ENCODE measurements at places on chromosomes 7 and 10.

- DNase-seq: no peak
Observed at GRCh38 chr7:50779427-50779826, 3.3 kb downstream of the GRB10 start.

DNA sequence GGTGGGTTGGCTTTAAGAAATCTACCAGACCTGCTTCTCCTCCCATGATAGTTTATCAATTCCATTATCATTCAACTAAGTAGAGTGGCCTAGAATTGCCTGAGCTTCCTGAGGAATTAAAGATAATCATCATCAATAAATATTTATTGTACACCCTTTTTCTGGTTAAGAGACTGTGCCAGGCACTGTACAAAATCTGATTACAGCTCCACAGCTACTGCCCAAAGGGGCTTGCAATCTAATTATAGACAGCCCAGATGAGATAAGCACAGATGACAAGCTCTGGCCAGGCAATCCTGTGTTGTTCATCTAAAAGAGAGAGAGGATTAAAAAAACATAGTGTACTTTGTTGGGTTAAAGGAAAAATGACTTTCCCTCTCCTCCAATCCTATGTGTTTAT is 586.4 kb downstream of the GATA3 start:
- DNase-seq: no peak

- DNase-seq: no peak
Observed at GRCh38 chr10:17655567-17656146, 11.7 kb downstream of the STAM start.

- no peak for DNase-seq
Observed at GRCh38 chr10:89419548-89419947, 5.2 kb downstream of the IFIT5 start.

DNA sequence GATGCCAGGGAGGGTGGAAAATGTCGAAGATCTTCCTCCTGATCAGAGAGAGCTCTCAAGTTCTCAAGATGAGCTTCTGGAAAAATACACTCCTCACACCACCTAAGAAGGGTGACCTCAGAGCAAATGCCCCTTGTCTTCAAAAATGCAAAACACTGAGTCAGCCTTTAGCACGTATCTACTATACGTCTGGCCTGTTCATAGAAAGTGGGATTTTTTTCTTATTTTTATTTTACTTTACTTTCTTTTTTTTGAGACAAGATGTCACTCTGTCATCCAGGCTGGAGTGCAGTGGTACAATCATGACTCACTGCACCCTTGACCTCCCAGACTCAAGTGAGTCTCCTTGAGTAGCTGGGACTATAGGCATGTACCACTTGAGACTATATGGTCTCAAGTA is 57.1 kb downstream of the AFAP1L2 start:
- DNase-seq: no peak

GRCh38 chr7:157814931-157815705 is 478.3 kb downstream of the DNAJB6 start:
- DNase-seq: no peak

DNA sequence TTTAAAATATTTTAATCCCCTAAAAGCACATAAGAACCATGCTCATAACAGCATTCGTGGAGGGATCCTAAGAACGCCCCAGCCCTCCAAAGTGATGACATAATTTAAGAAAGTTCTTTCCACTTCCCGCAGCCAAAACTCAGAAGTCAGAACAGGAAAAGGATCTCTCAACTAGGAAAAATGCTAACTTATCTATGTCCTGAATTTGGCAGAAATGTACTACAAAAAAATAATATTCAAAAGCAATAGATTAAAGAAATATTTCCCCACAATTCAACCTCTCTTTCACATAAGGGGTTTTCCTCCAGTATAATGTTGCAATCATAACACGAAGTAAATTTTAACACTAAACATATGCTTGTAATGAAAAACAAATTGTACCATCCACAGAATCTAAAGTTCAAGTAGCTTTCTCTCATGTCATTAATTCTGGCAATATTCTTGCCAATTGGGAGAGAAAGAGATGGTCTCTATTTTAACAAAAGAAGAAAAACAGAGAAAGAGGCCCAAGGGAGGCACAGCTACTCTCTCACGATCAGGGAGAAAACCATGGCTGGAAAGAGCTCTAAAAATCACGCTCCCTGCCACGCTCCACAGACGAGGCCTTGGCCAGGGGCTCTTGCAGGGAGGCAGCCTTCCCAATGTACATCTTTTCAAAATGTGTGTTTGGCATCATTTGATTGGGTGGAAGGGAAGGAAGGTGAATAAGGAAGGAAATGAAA is 22.9 kb downstream of the ASB13 start:
- no peak for DNase-seq

DNA sequence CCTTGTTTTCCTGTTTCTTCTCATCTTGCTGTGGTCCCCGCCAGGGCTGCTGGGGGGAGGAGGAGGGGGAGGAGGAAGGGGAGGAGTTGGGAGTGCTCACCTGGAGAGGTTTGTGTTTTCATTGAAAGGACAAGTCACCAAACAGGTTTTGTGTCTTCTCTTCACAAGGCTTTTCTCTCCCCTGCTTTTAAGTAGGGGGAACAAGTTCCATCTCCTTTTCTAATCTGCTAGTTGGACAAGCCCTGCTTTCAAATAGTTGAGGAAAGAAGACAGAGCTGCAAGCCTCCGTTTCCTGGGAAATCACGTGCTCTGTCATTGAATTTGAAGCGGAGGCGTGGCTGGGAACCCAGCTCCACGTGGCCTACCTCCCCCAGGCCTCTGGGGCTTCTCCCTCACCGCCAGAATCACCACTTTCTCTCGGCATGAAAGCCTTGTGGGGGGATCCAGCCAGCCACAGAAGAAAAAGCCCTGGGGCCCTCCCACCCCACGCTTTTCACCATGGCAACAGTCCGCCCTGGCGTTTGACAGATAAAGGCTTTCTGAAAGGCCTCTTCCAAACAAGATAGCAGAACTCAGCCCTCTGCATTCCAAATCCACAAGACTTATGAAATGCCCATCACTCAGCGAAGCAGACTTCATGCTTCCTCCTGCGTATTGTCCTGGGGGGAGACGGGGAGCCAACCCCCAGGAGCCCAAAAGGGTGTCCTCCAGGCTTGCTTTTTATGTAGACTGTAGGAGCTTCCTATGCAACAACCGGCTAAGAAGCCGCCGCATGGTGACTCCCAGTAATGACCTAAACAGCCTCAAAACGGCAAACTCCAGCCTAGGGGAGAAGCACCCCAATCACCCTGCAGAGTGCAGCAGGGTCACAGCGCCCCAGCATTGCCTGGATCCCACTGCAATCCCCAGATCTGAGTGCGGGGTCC is 51.7 kb downstream of the PROSER2 start:
- DNase-seq: peak; percentile 28

GRCh38 chr10:76398043-76398710 is 966.8 kb downstream of the LRMDA start:
- no peak for DNase-seq

GRCh38 chr10:71156436-71156835 is 55.9 kb upstream of the UNC5B start:
- no peak for DNase-seq

DNA sequence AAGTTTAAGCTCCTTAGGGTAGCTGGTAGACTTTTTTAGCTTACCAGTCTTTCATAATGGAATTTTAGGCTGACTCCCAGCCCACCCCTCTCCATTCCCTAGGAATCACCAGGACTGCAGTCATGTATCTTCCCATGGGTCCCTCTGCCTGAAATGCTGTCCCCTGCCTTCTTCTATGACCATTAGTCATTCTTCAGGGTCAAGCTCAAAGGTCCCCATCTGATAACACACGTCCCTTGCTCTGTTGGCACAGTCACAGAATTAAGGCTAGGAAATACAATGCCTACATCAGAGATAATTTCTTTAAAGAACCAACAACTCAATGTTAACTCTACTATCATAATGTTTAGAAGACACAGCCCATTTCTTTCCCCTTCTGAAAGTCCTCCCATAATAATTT is 140.6 kb downstream of the RAPGEF5 start:
- no peak for DNase-seq

DNA sequence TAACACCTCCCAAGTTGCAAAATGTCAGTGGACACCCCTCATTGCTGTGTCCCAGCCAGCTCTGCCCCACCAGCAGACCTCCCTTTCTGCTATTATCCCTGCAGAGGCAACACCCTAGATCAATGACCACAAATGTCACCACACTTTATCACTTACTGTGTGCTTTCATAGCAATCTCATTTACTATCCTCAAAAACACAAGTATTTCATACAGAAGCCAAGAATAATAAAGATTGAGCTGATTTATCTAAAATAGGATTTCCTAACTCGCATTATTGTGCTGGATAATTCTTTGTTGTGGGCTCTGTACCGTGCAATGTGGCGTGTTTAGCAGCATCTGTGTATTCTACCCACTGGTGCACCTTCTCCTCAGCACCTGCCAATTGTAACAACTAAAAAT is 13.2 kb upstream of the ABCB5 start:
- no peak for DNase-seq

DNA sequence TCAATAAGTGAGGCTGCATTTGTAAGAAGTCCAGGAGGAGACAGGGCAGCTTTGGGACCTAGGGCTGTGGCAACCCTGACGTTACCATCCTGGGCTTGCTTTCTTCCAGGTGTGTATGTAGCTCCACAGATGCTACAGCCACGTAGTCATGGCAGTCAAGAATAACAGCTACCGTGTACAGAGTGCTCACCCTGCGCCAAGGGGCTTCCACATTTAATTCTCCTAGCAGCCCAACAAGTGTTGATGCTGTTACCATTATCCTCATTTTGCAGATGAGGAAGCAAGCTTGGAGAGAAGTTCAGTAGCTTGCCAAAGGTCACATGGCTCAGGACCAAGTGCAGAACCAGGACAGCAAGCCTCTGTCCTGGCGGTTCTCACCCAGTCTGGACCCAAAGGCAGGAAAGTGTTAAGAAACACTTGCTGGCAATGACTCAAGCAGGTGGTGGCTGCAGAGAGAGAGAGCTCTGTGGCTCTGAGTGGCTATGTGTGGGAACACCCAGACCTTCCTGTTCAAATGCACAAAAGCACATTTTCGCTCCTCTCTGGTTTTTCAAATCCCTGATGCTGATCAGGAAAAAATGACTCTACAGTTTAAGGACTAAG is 89.8 kb downstream of the CREM start:
- peak; percentile 22 for DNase-seq

DNA sequence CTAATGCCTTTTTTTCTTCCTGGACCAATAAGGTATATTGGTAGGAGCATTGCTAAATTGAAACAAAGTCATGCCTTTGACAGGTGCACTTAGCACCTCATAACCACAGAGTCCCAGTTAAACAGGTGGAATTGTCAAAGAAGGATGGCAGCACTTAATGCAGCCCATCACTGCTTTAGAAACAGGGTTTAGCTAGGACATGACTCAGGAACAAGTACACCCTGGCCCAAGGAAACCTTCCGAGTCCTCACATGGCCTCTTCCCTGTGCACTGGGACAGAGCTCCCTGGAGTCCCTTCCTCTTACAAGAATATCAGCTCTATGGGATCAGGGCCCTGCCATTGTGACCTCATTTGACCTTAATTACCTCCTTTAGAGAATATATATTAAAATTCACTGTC is 382.7 kb downstream of the EXOC4 start:
- DNase-seq: no peak

DNA sequence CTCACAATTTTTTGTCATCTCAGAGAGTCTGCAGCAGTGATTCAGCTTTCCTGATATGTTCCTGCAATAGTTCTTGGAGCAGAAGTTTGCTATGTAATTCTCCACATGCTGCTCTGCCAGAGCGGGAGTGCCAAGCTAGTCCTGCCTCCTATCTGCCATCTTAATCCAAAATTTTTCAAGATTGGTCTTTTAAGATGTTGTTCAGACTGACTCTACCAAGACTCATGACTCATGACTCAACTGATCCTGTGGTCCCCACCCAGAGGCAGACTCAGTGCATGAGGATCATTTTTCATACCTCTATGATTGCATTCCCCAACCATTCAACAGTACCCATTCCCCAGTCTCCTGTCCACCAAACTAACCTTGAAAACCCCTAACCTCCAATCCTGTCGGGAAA is 470.8 kb downstream of the INHBA start:
- DNase-seq: no peak

DNA sequence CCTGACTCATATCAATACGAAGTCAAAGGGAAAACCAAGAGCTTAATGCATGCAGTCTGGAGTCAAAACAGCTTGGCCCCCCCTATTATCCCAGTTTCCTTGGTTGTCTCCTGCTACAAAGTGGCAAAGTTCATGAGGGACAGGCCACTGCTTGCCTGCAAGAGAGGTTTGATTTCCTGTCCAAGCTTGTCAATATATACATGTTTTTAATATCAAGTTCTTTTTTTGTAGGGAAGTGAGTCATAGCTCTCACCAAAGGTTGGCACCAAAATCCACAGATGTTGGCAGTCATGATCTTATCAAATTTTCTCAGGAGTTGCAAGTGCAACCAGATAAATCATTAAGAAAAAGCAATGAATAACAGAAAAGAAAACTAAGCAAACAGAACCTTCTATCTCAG is 176.8 kb downstream of the COBL start:
- DNase-seq: peak; percentile 62

GRCh38 chr7:158127241-158127640 is 460.4 kb downstream of the PTPRN2 start:
- DNase-seq: no peak

DNA sequence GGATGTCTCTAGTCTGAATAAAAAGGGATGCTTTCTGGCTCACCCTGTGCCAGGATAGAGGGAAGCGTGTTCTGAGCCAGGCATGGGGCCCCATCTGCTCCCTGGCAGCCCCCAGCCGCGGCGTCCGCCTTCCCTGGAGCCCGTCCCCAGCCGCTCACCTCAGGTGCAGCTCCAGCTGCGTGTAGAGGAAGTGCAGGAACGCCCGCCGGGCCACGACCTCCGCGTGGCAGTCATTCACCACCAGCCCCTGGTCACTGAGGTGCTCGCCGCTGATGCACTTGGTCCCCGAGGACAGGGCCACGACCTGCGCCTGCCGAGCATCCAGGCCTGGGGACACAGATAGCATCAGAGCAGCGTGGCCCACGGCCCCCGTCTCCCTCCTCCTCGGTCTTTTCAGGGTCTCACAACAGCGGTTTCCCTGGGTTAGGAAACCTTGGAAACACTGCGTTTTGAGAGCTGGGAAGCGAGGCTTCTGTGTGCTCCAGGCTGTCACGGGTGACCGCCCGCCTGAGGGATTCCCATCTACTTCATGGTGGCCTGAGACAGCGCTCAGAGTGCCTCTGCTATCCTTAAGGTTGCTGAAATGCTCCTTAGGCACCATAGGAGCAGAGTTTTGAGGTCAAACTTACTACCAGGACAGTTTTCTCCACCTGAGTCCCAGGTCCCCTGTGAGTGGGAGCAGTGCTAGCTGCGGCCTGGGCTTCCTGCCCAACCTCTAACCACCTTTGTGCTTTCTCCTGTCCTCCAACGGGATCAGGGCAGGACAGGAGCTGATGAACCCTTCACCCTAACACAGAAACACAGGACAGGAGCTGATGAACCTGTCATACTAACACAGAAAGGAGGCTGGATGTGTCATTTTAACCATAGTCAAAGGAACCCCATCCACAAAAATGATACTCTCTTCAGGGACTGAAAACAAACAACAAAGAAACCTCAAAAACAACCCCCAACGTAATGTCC is 186.1 kb downstream of the WDR37 start:
- no peak for DNase-seq

- no peak for DNase-seq
Observed at GRCh38 chr10:29239569-29240472, 49.0 kb upstream of the LYZL1 start.

Data from bone marrow (tissue), 2 donors.